LoVo (cell line): ENCODE measurements at places on chromosomes 13 and 19.

GRCh38 chr19:28641395-28641794 is 571.6 kb downstream of the UQCRFS1 start:
- DNase-seq, result no peak

- no peak for DNase-seq
Observed at GRCh38 chr19:21588065-21588601, 82.7 kb downstream of the ZNF429 start.

DNA sequence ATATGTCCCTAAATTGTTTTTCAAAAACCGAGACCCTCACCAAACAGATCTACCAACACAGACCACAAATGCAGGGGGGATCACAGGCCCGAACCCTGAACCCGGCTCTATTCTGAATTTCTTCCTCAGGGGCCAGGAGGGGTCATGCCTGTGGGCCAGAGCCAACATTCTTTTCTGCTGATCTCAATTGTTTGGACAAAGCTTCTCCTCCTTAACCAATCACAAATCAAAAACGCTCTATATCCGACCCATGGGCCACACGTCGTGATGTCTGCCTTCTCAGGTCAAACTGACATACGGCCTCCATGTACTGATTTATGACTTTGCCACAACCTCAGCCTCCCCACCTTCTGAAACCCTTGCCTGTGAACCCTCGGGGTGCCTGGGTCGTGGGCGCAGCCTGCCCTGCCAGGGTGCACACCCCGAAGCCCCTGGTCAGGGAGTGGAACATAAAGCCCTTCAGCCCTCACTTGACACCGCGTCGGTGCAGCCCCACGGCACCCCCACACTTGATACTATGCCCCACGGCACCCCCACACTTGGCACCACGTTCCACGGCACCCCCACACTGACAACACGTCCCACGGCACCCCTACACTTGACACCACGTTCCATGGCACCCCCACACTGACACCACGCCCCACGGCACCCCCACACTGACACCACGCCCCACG is 58.4 kb upstream of the C13orf46 start:
- no peak for DNase-seq

- DNase-seq, result no peak
Observed at GRCh38 chr19:48512504-48513288, 1.1 kb upstream of the LMTK3 start.

DNA sequence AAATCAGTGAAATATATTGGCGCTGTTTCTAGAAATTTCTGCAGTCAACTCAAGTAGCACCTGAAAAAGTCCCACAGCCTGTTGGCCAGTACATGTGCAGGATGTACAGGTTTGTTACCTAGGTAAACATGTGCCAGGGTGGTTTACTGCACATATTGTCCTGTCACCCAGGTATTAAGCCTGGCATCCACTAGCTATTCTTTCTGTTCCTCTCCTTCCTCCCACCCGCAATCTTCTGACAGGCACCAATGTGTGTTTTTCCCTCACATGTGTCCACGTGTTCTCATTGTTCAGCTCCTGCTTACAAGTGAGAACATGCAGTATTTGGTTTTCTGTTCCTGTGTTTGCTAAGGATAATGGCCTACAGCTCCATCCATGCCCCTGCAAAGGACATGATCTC is 13.1 kb upstream of the SCEL start:
- DNase-seq, result no peak

DNA sequence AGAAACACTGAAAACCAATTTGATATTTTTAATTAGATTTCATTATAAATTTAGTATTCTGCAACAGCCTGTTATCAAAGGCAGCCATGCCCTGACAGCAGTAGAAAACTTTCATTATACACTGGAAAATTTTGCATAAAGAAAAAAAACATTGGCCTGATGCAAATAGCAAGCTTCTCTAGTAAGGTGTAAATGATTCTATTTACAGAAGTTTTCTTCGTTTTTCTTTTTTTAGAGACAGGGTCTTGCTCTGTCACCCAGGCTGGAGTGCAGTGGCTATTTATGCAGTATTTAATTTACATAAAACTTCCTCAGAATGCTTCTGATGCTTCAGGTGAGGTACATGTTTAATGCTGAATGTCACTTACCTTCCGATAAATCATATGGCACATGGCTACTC is 67.0 kb downstream of the ABCC4 start:
- DNase-seq, result no peak

GRCh38 chr19:932648-933552 is 7.1 kb downstream of the ARID3A start:
- no peak for DNase-seq

DNA sequence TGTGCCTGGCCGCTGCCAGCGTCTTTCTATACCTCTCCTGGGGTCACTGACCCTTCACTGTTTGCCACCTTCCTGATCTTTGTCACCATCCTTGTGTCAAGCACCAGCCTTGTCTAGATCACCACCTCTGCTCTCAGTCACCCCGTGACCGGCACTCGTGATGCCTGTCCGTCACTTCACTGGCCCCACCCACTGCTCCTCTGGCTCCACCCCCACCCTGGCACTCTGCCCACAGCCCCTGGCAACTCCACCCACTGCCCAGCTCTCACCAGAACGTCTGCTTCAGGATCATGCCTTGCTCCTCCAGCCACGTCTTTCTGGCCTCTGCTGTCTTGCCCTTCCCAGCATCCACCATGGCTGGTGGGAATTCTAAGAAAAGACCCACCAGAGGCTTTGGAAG is 24.8 kb upstream of the PLA2G4C start:
- no peak for DNase-seq

GRCh38 chr13:42539670-42540069 is 34.3 kb upstream of the TNFSF11 start:
- DNase-seq, result no peak

DNA sequence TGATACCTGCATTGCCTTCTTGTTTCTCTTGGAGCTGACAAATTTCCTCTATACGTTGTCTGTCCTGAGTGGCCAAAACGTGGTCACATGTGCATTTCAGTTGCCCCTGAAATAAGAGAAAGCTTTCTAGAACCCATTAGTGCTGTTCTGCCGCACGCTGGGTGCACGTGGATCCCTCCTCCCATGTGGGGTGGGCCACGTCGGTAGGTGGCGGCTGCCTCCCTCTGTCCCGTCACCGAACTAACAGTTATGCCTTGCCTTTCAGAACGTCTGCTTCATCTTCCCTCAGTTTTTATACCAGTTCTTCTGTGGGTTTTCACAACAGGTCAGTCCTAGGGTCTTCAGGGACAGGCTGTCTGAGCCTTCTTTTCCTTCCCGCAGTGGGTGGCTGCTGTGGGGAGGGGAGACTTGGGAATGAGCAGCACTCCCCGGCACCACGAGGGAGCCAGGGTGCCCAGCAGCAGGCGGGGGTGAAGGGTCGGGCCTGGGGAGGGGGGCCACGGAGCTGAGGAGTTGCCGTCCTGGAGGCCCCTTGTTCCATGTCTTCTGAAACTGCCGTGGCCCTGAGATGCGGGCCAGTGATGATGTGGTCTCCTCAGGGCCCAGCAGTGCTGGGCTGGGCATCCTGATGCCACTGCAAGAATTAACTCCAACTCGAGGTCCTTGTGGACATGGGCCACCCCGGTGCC is 109.7 kb upstream of the MCF2L start:
- no peak for DNase-seq

DNA sequence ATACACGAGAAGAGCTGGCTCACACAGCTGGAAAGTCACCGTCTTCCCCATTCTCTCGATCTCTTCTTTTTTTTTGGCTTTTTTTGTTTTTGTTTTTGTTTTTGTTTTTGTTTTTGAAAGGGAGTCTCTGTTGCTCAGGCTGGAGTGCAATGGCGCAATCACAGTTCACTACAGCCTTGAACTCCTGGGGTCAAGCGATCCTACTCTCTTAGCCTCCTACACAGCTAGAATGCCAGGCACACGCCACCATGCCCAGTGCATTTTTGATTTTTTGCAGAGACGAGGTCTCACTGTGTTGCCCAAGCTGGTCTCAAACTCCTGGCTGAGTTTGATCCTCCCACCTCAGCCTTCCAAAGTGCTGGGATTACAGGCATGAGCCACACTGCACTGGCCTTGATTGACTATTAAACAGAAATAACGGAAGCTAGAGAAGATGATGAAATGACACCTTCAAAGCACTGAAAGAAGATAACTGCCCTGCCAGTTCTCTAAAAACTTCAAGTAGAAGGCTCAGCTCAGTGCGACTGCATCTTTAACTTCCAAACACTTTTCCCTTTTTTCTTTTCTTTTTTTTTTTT is 4.0 kb downstream of the FXYD3 start:
- no peak for DNase-seq

DNA sequence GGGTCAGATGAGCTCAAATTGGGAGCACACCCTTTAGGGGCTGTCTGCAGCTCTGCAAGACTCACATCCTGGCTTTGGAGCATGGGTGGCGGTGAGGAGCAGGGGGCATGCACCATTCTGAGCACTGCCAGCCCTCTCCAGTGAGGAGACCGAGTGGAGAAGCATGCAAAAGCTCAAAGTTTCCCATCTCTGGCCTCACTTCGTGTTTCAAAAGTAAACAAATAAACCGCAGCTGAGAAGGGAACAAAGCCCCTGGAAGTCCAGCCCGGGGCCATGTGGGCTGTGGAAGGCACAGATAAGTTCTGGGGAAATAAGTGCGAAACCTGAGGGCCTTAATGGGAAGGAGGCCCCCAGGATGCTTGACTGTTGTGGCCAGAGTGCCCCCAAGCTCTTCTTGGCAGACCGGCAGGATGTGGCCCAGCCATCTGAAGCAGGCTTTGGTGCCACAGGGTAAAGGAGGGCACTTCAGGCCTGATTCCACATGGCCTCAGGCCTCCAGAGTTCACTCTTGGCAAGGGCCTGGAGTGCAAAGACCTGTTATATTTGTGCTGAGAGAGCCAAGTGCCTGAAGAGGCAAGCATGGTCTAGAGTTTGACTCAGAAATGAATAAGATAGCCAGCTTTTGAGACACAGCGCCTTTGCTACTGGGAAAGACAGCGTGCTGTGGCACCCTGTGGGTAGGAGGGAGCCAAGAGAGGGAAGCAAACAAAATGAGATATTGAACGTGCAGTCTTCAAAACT is 1.2 kb downstream of the MEDAG start:
- DNase-seq, result no peak

- no peak for DNase-seq
Observed at GRCh38 chr13:73177017-73177416, 118.2 kb downstream of the KLF5 start.

DNA sequence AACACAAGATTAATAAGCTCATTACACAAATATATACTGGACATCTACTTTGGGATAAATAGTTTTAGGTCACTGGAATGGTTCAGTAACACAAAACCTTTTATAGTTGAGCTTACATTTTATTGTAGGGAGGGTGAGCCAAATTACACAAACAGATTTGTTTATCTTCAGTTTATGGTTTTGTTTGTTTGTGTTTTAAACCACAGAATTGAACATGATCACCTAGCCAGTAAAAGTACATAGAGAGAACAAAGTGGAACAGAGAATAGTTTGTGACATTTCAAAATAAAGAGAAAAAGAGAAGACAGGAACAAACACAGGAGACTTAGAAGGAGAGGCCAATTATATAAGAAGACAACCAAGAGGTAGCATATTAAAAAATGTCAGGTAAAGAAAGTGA is 1930.2 kb upstream of the PCDH20 start:
- no peak for DNase-seq

DNA sequence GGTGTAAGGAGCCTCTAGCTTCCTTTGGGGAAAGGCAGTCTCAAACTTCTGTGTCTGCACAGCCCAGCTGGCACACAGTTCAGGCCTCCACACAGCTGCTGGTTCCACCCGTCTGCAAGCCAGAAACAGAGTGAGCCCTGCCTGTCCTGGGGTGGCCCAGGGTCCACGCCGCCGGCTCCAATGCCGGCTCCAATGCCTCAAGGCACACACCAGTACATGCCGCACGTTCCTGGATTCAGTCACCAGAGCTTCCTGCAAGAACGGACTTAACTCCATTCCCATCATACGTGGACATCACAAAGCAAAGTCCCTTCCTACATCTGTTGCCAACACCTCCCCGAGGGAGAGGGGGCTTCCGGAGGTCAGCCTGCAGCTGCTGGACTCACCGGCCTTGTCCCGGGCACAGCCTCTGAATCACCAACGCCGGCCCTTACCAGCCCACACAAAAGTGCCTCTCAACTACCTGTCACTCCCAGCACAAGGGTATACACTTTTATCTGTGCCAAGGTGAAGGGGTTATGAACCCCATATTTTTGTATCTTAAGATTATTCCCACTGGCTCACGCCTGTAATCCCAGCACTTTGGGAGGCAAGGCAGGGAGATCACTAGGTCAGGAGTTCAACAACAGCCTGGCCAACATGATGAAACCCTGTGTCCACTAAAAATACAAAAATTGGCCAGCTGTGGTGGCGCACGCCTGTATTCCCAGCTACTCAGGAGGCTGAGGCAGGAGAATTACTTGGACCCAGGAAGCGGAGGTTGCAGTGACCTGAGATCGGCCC is 8.5 kb downstream of the SH3GL1 start:
- DNase-seq, result no peak

- no peak for DNase-seq
Observed at GRCh38 chr19:29393915-29394460, 131.8 kb upstream of the VSTM2B start.

DNA sequence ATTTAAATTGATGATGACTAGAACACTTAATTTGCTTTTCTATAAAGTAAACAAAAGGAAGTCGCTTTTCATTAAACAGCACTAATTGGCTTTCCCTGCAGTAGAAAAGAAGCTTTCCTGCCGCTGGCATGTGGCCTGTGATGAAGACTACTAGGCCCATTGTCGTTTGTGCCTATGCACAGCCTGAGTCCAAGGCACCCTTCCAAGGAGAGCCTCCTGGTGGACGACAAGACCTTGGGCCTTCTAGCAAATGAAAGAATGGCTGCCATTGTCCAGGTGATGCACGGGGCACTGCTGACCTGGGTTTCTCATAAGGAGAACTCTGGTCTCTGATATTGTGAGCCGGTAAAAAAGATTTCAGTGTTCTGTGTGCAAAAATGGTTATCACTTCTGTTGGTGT is 233.0 kb downstream of the COL4A1 start:
- no peak for DNase-seq

DNA sequence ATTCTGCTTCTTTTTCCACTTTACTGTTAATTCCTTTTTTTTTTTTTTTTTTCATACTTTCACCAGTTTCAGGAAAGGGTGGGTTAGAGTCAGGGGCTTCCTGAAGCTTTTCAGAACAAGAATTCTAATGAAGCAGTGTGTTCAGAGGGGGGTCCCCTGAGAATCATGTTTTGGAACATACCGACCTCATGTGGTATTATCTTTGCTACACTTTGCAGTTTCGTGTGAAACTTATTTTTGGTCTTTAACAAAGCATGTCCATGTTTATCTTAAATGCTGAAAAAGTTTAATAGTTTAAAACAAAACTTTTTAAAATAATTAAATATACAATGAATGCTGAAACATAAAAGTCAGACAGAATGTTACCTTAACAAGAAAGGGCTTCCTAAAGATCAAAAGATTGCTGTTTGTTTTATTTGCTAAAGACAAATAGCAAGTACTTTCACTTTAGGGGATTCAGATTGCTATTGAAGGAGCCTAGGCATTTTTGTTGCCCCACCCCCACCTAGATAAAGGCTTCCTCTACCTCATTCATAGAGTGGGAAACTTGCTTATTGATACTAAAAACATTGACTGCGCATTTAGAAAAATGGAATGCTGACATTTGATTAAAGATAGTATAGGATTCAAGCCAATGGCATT is 21.1 kb upstream of the POMP start:
- no peak for DNase-seq

DNA sequence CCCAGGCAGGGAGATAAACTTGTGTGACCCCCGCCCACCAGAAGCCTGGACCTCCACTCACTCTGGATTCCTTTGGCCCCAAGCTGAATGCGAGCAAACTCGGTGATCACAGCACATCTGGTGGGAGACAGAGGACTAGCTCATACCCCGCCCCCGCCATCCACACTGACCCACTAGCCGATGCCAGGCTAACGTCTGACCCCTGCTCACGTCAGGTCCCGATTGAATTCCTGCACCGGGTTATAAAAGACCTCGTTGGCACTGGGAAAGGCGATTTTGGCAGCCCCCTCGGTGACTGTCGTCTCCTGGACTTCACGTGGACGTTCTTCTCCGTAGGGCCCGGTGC is 631 bp downstream of the TRMT1 start:
- no peak for DNase-seq
